ENCODE measurements at places on chromosomes 13 and 19. TPM values are rescaled to one million over a fixed set of nuclear protein-coding genes. Genes with fewer than 3 reads are reported as not detected.

GRCh38 chr19:16166417-16166816 is 6.9 kb downstream of the CIB3 start:
- H3K36me3 ChIP-seq: no peaks in the 10 kb centered on the region
- no peak for DNase-seq
- H3K4me1 ChIP-seq: peaks cover 5% of the 10 kb centered on the region
- no peak overlapping the region for H3K27ac ChIP-seq

GRCh38 chr19:19860756-19861390 is 4.8 kb upstream of the ZNF253 start:
- H3K27ac ChIP-seq: no peak overlapping the region
- H3K4me3 ChIP-seq: no peak overlapping the region
- DNase-seq: no peak
- no peaks in the 10 kb centered on the region for H3K27me3 ChIP-seq

- H3K4me1 ChIP-seq: no peaks in the 10 kb centered on the region
- no peaks in the 10 kb centered on the region for H3K36me3 ChIP-seq
- no peak overlapping the region for H3K27ac ChIP-seq
- no peak for DNase-seq
- H3K4me3 ChIP-seq: no peak overlapping the region
These were observed 78.8 kb downstream of the RAP2A start for GRCh38 chr13:97512732-97513131.

GRCh38 chr19:9700229-9700981 is 25.5 kb upstream of the ZNF562 start:
- no peak overlapping the region for H3K27ac ChIP-seq
- H3K4me1 ChIP-seq: no peaks in the 10 kb centered on the region
- no peaks in the 10 kb centered on the region for H3K27me3 ChIP-seq

Gene TMEM255B
- 2.9 TPM for total RNA-seq
